Activated CD4-positive, alpha-beta T cell treated with anti-CD3 and anti-CD28 coated beads, Interleukin-2, Interleukin-6, amounts not matched to agents 100 ng/mL and 50 ng/mL, durations not matched to agents 16 hours and 8 hours (primary cell): ENCODE measurements at places on chromosomes 1 and 21.

DNA sequence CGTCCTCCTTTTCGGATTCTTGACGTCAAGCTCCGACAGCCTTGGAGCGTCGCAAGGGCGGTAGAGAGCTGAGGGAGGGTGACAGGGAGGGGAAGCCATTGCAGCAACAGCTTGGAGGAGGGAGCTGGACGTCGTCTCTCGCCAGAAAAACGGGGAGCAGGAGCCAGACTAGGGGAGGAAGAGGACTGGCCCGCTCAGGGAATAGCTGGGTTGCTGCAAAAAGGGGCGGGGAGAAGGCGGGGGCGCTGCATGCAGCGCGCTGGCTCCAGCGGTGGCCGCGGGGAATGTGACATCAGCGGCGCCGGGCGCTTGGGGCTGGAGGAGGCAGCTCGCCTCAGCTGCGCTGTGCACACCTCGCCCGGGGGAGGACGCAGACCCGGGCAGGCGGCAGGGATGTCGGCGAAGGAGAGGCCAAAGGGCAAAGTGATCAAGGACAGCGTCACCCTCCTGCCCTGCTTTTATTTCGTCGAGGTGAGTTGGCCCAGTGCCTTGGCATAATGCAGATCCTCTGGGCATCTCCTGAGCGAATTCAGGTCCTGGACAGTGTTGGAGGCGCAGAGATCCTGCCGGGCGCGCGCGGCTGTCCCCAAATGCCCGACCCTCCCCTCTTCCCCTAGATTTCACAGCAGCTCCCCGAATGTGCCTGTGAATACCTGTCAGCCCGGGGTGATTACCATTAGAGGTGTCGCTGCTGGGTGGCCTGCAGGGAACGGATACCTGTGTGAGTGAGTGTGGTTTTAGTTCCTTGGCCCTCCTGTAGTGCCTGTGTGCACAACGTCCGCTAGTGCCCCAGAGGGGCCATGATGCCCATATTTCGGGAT is at the start of gene PLPPR4:
PLPPR4 (plus strand) TSS at position 292 of the 821 bp plus-strand sequence; CDS start at position 394, 102 bp downstream.
- peak; percentile 4 for DNase-seq

DNA sequence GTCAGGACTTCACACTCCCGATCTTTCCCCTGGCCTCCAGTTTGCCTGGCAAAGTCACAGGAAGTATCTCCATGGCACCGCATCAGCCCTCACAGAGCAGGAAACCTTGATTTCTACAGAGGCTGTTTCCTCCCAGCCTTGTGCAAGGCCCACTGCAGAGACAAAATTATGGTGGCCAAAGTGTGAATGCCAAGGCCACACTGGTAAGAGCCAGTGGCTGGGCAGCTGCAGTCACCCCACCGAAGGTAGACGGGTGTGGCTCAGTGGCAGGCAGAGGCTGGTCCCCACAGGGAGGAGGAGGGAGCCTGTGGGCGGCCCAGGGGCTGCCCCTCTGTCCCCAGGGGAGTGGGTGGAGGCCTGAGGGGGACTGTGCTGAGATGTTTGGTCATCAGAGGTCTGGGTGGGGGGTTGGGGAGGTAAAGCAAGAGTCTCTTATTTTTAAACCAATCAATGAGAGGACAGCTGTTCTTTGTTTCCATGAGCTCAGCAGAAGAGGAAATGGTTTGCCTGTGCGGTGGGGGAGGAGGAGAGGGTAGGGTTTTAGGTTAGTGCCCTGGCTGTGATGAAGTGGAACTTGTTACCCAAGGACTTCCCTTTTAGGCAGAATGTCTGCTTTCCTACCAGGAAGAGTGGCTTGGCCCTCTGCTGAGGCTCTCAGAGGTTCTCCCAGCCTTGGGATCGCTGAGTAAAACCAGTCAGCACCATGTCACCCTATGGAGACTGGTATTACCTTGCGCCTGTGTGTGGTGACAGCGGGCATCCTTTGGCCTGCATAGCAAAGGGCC is 18.0 kb upstream of the BTG2 start:
- peak; percentile 91 for DNase-seq

GRCh38 chr21:39238275-39238674 is 55.0 kb upstream of the PSMG1 start:
- no peak for DNase-seq

- no peak for DNase-seq
Observed at GRCh38 chr1:185448591-185449186, 131.6 kb upstream of the IVNS1ABP start.

- DNase-seq, result no peak
Observed at GRCh38 chr1:119340861-119341261, 27.7 kb upstream of the HAO2 start.

GRCh38 chr1:245015031-245015430 is 139.8 kb upstream of the KIF26B start:
- DNase-seq, result no peak

DNA sequence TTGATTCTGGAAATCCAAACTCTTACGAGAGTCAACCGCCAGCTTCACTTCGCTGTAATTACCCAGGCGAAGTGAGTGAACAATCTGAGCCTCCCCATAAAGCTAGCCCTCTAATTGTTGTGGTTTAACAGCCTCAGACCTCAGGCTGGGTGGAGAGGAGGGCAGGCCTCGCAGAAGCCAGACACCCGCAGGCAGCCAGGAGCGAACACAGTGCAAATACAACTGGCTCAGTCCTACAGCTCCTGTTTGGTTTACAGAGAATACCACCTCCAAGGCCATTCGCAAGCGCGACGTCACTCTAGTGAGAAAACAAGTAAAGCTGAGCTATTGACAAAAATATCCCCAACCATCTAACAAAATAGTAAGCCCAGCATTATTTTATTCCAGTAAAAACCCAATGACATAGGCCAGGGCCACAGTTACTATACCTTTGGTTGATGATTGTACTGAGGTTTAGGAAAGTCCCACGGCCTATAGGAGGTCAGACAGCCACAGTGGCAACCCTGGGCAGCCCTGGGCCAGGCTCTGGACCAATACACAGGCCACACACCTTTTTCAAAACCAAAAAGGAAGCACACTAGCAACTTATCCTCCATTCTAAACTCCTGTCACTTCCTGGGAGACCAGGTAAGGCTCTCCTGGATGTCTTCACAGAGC is 163.3 kb downstream of the ETS2 start:
- DNase-seq, result no peak

DNA sequence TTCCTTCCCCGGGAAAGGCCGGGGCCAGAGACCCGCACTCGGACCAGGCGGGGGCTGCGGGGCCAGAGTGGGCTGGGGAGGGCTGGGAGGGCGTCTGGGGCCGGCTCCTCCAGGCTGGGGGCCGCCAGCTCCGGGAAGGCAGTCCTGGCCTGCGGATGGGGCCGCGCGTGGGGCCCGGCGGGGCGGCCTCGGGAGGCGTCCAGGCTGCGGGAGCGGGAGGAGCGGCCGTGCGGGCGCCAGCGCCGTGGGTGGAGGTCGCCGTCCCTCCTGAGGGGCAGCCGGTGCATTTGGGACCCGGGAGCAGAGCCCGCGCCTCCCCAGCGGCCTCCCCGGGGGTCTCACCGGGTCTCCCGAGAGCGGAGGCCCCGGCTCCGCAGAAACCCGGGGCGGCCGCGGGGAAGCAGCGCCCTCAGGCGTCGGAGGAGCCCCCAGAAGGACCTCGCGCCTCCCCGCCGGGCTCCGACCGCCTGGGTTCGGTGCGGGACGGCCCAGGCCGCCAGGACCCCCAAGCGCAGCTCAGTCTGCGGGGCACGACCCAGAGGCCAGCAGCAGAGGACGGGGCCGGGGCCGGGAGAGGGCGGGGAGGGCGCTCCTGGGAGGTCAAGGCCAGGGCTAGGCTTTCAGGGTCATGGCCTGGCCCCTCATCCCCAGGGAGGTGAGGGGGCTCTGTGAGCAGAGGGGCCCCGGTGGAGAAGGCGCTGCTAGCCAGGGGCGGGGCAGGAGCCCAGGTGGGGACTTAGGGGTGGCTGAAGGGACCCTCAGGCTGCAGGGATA is 7.2 kb upstream of the SLX9 start:
- DNase-seq, result peak; percentile 69

- DNase-seq, result no peak
Observed at GRCh38 chr1:29960156-29960755, 723.9 kb downstream of the PTPRU start.

DNA sequence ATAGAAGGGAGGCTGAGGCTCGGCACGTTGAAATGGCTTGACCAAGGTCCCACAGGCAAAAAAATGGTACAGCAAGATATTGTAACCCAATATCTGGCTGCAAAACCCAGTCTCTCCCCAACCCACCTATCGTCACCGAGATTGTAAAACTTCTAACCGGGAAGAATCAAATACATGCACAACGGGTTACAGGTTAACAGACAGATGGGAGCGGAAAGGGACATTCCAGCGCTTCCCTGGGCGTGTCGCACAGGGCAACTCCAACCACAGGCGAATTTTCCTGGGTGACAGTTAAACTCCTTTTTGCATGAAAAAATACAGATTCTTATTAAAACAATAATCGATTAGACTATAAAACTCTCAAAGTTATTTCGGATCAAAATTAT is 31.8 kb upstream of the JUN start:
- peak; percentile 10 for DNase-seq

- DNase-seq, result no peak
Observed at GRCh38 chr1:50272912-50273311, 150.3 kb downstream of the DMRTA2 start.
